ENCODE measurements at places on chromosomes 16 and 17.

GRCh38 chr17:62965686-62966425 is at the start of gene TANC2:
TANC2 (plus strand) TSS chr17:62966235; CDS start chr17:63009560, 43,325 bp downstream.
- DNase-seq = peak; percentile 77

- no peak for DNase-seq
Measured at GRCh38 chr16:22216191-22216831, 10.2 kb downstream of the EEF2K start.

DNA sequence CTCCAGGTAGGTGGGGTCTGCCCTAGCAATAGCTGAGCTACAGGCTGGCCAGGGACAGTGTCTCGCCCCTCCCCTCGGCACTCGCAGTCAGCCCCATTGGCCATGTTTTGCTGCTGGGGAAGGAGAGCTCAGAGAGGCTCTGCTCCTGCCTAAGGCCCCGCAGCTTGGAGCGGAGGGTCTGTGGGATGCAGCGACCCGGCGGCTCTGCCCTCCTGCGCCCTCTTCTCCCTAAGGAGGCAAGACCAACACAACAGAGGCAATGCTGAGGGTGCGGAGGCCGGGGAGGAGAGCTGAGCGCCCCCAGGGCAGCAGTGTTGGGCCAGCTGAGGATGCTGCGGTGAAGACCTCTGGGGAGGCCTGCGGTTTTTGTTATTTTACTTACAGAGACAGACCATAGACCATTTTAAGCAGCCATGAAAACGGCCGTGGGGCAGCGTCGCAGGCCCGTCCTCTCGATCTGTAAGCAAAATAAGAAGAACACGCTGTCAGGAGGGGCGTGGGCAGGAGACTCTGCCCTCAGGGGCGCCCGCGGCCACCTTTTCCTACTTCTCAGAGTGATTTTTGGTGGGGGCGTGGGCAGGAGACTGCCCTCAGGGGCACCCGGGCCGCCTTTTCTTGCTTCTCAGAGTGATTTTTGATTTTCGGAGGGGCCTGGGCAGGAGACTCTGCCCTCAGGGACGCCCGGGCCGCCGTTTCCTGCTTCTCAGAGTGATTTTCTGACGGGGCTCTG is 31.4 kb upstream of the PABPN1L start:
- no peak for DNase-seq

- peak; percentile 93 for DNase-seq
Measured at GRCh38 chr17:42618442-42619150, 9.1 kb downstream of the TUBG1 start.

DNA sequence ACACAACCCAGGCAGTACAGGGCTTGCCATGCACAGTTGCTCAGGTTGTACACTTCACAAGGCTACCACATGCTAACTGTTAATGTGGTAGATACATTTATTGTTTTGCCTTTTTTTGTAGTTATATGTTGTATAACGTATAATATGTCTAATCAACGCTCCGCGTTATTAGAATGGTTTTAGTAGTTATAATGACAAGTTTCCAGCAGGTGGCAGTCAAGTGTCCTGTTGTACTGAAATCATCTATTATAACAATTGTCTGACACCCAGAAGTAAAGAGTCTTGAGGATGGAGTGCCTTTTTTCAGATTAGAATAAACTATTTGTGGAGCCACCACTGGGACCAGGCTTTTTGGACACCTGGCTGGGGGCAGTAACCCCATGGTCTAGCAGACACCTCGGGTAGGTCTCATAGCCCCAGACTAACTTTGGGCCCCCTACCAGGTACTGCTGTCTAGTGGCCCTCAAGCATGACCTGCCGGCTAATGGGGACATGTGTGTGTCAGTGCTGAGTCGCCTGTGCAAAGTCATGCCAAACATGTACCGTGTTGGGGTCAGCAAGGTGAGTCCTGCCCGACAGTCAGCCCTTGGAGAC is 32.8 kb downstream of the MYO15A start:
- DNase-seq = peak; percentile 52

- peak; percentile 79 for DNase-seq
Measured at GRCh38 chr16:29899516-29900101, at the start of gene SEZ6L2. SEZ6L2 (minus strand) TSS chr16:29899550; CDS start chr16:29899019, 531 bp downstream.

DNA sequence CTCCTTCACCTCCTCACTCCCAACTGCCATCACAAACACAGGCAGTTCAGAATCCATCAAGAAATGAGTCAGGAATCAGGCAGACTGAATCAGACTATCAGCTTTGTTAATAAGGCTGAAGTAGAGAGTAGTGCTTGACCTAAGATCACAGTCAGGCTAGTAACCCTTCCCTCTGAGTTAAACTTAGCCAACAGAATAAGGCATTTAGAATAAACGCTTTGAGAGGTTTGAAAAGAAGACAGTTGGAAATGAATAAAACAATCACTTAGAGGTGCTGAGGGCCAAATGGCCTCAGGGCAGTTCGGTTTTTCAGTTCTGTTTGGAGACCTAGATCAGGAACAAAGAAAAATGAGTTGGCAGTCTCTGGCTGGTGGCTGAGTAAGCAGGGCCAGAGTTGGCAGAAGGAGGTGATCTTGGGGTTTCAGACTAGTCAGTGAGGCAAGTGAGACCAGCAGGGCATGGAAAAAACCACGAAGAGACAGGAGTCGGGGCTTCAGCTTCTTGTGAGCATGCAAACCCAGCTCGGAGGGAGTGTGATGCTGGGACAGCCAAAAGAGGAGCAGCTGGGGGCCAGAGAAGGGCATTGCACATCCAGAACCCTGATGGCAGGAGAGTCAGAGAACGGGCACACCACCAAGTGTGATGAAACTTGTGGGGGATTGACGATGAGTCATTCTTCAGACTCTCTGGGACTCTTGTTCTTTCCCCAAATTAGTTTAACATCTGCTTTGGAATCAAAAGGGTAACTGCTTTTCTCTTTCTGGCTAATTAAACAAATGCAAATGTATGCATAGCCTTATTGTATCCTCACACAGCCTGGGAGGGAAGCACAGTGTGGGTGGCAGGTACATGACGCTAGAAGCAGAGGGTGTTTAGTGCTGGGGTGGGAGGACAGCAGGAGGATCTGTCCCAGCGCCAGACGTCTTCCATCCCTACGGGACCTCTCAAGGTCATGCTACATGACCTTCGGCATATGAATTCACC is 54.8 kb downstream of the SPECC1 start:
- DNase-seq = peak; percentile 96

DNA sequence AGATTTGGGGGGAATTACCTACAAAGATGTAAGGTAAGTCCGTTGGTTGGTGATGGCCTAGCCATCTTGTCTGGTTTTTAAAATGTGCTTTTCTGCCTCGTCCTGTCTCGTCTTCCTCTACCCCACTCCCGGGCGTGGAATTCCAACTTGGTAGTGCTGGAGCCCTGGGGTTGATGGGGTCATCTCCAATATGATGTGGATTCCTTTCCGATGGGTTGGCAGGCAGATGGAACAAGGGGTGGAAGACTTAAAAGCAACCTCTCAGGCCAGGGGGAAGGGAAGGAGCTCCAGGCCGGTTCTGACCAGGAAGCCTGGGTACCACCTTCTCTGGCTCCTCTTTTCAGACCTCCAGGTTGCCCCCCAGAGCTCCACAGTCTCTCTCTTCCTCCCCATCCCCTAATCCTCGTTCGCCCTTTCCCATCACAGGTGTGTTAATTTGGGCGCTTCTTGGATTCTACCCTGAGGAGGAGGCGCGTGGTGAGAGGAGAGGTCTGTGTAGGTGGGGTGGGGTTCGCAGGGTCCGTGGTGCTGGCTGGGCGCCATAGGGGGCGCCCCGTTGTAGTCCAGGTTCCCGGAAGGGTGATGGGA is 5.1 kb upstream of the HOXB2 start:
- DNase-seq = peak; percentile 42

DNA sequence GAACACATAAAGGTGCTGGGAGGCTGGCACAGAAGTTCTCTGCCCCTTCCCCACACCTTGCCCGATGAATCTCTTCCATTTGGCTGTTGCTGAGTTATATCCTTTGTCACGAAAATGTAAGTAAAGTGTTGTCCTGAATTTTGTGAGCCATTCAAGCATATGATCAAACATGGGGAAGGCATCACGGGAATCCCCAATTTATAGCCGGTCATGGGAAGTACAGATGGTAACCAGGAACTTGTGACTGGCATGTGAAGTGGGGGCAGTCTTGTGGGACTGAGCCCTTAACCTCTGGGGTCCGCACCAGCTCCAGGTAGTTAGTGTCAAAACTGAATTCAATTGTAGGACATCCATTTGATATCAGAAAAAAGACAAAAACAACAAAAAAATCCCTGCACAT is 13.2 kb downstream of the TOM1L2 start:
- DNase-seq = no peak

- DNase-seq = no peak
Measured at GRCh38 chr16:12721841-12722421, 81.8 kb downstream of the CPPED1 start.

GRCh38 chr17:11545002-11545401 is 53.3 kb upstream of the DNAH9 start:
- DNase-seq = no peak

DNA sequence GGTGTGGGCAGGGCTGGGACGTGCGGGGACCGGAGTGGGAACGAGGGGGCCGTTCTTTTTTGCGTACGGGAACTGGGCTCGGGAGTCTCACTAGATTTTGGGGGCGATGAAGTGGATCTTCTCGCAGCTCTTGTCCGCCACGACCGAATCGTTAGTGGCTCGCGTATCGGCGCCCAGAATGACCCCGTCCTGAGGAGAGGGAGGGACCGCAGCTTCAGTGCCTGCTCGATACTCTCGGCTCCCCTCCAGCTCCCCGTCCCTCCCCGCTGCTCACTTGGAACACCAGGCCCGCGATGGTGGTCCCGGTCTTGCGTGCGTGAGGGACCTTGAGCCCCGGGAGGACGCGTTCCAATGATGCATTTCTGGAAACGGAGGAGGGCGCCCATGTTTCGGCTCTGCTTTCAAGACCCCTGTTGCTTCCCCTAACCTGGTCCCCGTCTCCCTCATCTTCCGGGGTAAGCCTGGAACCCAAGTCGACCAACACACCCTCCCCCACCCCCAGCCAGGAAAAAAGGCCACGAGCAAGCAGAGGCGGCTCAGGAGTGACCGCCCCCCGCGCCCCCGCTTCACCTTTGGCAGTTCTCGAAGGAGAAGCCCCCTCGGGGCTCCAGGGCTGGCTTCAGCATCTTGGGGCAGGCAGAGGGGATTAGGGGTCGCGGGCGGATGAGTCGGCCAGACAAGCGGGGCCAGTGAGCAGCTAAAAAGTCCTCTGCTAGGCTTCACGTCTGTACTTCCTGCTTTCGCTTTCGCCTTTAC is at the start of gene PSMB10:
Gene PSMB10 (minus strand): TSS at position 727 of the 756 bp plus-strand sequence. CDS start 101 bp downstream, at position 626.
- DNase-seq = peak; percentile 71
